Left ventricle myocardium superior (tissue), 1 donor: ENCODE measurements at places on chromosomes 12 and 14. TPM values are rescaled to one million over a fixed set of nuclear protein-coding genes. Genes with fewer than 3 reads are reported as not detected.

DNA sequence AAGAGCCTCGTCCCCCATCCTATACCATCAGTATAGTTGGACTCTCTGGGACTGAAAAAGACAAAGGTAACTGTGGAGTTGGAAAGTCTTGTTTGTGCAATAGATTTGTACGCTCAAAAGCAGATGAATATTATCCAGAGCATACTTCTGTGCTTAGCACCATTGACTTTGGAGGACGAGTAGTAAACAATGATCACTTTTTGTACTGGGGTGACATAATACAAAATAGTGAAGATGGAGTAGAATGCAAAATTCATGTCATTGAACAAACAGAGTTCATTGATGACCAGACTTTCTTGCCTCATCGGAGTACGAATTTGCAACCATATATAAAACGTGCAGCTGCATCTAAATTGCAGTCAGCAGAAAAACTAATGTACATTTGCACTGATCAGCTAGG, 13.6 kb downstream of the ARHGAP5 start:
- DNase-seq: no peak

DNA sequence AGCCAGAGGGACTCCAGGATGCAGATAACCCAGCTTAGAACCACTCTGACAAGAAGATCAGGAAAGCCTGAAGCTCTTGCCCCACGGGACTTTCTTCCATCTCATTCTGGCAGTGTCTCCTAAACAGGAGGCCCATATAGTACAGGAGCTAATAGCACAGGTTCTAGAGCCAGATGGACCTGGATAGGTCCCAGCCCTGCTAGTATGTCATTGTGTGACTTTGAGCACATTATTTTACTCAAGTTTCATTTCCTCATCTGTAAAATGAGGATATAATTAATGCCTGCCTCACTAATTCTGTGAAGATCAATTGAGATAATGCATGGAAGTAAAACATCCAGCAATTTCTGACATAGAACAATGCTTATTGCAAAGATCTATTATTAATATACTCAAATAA, 66.5 kb upstream of the GZMB start:
- DNase-seq: no peak

DNA sequence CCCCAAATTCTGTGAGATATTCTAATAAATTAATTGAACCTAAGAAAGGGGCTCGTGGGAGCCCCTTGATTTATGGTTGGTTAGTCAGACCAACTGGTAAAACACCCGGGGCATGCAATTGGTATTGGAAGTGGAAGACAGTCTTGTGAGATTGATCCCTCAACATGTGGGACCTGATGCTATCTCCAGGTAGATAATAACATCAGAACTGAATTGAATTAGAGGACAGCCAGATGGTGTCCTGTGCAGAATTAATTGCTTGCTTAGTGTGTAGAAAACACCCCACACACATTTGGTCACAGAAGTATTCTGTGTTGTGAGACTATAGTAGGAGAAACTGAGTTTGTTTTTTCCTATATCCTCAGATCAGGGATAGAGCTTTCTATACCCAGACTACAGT, 22.0 kb downstream of the PYROXD1 start:
- DNase-seq: no peak

DNA sequence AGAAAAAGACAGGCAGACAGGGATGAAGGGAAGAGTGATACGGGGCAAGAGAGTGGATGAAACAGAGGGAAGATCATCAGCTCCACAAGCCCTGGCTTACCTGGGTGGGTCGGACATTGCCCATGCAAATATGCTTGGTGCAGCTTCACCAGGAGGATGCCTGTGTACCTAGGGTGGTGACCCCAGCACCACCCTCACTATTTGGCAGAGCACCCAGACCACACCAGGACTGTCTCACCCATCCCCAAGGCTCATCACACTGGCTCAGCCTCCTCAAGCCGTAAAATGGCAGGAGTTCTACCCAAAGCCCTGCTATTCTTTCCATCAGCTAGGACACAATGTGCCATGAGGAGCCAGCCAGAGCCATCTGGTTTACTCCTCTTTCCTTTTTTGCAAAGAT, 3.0 kb downstream of the GALNT8 start:
- DNase-seq: no peak

DNA sequence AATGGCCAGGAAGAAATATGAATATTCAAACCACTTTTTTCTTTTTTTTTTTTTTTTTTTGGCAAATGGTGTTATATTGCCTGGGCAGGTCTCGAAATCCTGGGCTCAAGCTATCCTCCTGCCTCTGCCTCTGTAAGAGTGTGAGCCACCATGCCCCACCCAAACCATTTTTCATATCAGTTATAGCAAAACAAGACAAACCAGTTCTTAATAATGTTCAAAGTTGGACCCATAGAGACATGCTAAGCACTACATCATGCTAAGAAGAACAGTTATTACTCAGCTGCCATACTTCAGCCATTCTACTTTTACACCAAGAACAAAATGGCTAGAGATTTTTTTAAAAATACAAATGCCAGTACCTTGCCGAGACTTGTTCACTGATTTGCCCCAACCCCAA, 25.5 kb downstream of the EIF2S1 start:
- DNase-seq: no peak

- DNase-seq: no peak
Measured at GRCh38 chr12:70508178-70508577, 129.1 kb downstream of the PTPRB start.

DNA sequence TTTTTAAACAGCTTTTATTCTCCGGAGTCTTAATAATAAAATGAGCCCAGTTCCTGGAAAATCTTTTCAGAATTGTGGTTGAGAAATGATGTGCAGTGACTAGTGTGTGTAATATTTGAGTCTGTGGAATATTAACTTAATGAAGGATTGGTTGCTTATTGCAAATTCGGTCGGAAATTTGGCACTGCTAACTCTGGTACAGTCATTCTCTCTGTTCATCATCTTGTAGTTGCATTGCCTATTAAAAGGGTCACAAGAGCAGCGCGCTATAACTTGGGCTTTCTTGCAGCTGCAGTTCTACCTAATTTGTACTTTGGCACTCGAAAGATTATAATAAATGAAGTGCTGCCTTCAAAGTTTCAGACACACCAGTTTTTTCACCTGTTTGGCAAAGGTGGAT, 146.0 kb downstream of the FLRT2 start:
- DNase-seq: no peak

DNA sequence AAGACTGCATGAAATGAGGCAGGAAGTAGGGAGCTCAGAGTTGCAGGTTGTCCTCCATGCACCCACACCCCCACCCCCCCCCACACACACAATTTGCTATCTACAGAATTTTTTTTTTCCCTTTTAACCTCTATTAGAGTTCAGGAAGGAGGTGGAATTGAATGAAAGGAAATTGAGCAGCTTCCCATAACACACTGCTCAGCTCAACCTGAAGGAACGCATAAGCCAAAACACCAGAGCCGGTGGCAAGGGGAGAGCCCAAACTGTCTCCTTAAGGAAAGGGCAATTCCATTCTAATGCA, 74.1 kb downstream of the NUAK1 start:
- DNase-seq: no peak

DNA sequence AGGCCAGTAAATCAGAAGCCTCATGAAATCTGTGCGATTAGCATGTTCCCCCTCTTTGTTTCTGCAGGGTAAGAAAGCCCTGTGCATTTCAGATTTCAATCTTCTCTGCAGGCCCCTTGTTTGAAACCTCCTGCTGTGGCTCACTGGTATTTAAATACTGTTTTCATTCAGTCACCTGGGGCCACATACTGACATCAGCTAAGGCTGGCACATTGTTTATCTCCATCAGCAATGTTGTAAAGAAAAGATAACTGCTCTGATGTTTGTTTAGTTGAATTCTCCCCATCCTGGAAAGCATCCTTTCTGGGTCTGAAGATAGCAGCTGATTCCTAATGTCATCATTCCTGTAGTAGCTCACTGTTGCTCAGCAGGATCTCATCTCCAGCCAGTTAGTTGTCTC, 554.9 kb downstream of the NRXN3 start:
- DNase-seq: no peak

DNA sequence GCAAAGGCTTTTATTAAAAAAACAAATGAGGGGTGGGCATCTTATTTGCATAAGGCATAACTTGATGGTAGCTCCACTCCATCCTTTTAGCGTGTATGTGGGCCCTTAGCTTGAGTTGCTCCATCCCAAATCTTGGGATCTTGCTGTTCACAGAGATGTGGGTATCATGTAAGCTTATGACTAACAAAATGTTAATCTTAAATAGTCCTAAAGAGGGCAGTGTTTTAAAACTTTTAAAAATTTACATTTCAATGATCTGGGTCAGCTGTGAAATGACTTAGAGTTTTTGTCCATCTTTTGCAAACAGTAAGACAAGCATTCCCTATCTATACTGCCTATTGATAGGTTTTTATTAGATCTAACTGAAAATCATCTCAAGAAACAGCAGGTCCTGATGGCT, 86.0 kb downstream of the SLCO1A2 start:
- no peak for DNase-seq

DNA sequence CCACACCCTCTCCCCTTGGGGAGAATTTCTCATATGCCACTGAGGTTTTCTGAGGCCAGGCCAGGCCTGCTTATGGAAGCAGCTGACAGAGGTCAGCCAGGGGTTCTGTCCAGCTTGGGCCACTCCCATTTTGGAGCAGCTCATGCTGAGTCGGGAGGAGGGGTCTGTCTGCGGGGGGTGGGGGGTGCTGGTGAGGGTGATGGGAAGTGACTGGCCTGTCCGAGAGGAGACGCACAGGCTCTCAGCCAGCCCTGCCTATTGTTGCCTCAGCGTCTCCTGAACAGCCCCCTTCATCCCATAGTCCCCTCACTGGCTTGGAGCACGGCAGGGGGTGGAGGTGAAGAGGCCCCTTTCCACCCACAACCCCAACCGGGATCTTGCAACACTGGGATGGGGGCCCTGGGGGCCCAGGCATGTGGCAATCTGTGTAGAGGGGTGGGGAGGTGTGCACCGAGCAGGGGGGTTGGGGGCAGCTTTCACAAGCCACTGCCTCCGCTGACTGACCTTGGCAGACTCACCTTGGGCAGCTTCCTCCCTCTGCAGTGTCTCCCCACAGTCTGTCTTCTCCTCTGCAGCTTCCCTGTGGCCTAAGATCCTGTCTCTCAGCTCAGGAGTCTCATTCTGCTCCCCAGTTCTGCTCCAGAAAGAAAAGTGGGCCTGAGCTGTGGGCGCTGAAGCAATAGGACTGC, 5.5 kb downstream of the CEBPE start:
- no peak for DNase-seq

- DNase-seq: no peak
Measured at GRCh38 chr12:6321905-6322304, 11.4 kb downstream of the PLEKHG6 start.

DNA sequence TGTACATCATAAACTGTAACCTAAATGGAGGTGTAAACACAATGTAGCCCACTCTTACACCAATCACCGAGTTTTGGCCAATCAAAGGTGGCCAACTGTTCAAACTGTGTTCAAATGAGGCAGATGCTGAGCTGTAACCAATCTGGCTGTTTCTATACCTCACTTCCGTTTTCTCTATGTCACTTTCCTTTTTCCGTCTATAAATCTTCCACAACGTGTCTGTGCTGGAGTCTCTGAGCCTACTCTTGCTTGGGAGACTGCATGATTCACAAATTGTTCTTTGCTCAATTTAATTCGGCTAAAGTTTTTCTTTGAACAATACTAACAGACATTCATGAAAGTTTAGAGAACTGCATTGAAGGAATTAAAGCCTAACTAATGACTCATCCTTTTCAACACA, 547.1 kb upstream of the USP15 start:
- no peak for DNase-seq

GRCh38 chr12:33357181-33357580, 82.4 kb downstream of the SYT10 start:
- DNase-seq: no peak

- DNase-seq: peak; percentile 3
Measured at GRCh38 chr14:91159182-91159581, 45.3 kb downstream of the DGLUCY start.

- no peak for DNase-seq
Measured at GRCh38 chr12:102349079-102349478, 131.3 kb downstream of the IGF1 start.

DNA sequence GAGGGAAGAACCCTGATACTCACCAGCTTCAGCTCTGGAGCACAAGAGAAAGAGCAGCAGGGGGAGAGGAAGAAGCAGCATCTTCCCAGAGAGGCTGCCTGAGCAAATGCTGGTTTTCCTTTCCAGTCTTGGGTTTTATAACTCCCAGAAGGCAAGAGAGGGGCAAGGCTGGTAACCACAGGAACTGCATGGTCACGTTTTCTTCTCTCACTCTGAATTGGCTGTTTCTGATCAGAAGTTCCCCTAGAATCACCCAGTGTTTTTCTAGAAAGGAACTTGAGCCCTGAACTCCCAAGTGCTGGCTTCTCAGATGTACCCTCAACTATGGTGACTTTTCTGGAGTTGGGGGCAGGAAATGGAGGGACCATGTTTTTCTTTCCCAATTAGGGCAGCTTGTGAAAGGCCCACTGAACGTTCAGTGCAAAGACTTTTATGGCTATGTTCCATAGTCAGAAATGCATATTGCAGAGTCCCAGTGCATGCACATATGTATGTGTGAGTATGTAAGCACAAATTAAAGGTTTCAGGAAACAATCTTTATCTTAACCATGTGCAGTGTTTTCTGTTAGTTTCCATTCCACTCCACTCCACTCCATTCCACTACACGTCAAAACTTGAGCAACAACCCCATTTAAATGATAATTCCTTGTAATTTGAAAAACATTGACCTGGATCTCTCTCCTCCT, at the start of gene CMA1:
Gene CMA1, minus strand, starts transcription at position 111 of the 686 bp plus-strand sequence. Its CDS starts 30 bp downstream, at position 81.
- DNase-seq: no peak

DNA sequence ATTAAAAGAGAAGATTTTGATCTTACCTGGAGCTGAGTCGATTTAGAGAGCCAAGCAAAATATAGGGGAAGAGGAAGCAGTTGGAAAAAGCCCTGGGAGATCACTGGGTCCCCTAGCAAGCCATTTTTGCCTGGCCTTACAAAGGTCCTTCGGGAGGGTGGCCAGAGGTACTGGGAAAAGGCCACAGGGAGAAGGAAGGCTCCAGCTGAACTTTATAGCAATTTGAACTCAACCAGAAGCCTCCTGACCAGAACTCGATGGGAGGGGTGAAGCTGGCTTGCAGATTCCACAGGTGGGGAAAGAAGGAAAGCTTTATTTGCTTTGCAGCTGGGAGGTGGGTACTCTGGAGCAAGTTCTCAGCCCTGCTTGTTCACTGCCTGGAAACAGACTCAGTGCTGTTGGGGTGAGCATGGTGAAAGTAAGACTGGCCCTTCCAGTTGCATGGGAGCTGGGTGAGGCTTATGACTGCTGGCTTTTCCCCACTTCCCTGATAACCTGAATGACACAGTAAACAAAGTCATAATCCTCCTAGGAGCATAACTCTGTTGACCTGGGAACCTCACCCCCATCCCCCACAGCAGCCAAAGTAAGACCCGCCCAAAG, 855.8 kb downstream of the FSCB start:
- DNase-seq: no peak

GRCh38 chr14:55929136-55929535, 189.1 kb upstream of the PELI2 start:
- no peak for DNase-seq

Gene MANSC4
- total RNA-seq: not detected

Gene ACRBP
- 2.2 TPM for total RNA-seq

Gene TMBIM6
- total RNA-seq: 255 TPM

Gene FOXM1
- total RNA-seq: 0.79 TPM

Gene GLT8D2
- total RNA-seq: 6.0 TPM

Gene SMIM41
- total RNA-seq: not detected

Gene GPR84
- not detected for total RNA-seq

Gene GLIPR1L1
- not detected for total RNA-seq

Gene KCNC2
- not detected for total RNA-seq

Gene SSPN
- total RNA-seq: 56.4 TPM

Gene RIMBP2
- 0.40 TPM for total RNA-seq

Gene HVCN1
- total RNA-seq: 10.4 TPM
